ENCODE measurements at places on chromosomes 13 and 19. TPM values are rescaled to one million over a fixed set of nuclear protein-coding genes. Genes with fewer than 3 reads are reported as not detected.

GRCh38 chr19:28019901-28020300 lies 1193.0 kb downstream of the UQCRFS1 start:
- DNase-seq, result no peak

DNA sequence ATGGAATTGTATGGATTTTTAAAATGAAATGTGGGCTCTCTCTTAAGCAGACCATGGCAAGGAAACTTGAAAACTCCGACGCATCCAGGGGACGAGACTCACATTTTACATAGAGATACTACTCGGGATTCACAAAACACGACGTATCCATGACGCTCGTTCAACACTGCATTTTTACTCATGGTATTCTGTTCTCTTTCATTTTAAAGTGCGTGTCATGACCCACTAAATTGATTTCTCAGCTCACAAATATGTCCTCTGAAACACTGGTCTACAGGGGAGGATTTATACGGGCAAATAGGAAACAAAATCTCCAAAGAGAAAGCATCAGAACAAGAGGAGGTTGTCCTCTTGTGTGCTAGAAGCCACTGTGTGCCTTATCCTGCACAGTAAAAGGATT lies 523.5 kb downstream of the MYO16 start:
- DNase-seq, result no peak

GRCh38 chr13:49676581-49677298 lies 14.5 kb downstream of the EBPL start:
- no peak for DNase-seq

DNA sequence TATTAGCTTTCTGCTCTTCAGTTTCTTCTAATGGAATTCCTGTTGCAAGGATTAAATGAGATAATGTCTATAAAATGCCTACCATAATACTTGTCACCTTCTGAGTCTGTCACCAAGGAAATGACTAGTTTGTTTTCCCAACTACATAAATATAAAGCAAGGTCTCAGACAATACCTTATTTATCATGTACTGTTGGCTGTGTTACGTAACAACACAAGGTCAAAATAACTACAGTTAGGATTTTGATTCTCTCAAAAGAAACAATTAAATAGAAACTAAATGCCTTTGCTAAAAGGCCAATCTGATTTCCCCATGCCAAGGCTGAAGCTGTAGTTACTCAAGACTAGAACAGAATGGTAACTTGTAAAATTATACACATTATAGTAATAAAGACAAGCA lies 134.5 kb downstream of the PCDH9 start:
- DNase-seq, result no peak

DNA sequence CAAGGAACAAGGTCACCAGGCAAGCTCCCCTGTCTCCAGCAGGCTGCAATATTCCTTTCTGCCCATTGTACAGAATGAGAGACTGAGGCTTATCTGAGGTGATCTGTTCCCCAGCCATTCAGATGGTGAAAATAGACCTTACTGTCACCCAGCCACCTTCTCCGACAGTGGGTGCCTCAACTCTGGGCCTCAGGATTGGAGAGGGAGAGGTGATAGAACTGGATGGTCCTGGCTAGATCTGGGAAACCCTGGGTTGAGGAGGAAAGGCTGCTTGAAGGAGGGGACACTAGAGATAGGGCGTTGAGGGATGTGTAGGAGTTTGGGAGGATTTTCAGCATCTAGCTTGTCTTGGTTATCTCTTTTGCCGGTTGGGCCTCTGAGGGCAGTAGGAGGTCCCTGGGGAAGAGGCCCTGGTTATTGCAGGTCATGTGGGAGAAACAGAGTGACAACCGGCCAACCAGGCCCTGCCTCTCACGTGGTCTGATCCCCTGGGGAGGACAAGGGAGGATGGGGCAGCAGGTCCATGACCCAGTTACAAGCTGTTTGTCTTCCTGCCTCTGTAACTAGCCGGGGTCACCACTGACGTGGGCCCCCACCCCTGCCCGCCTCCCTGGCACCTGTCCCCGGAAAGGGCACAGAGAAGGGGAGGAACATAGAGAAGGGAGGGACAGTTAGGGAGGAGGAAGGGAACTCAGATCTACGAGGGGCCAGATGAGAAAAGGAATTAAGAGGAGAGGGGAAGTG lies 8.2 kb downstream of the NFIC start:
- no peak for DNase-seq

GRCh38 chr13:110445722-110446574 lies 115.6 kb downstream of the RAB20 start:
- DNase-seq, result no peak

The TINCR gene
- total RNA-seq, result 1.7 TPM

The MBD3L2 gene
- not detected for total RNA-seq

The POLRMT gene
- 26.5 TPM for total RNA-seq

All from omental fat pad (tissue), 4 donors.